ENCODE measurements at places on chromosomes 12 and 14.

GRCh38 chr12:7634561-7634960, 31.1 kb downstream of the APOBEC1 start:
- no peak for DNase-seq

DNA sequence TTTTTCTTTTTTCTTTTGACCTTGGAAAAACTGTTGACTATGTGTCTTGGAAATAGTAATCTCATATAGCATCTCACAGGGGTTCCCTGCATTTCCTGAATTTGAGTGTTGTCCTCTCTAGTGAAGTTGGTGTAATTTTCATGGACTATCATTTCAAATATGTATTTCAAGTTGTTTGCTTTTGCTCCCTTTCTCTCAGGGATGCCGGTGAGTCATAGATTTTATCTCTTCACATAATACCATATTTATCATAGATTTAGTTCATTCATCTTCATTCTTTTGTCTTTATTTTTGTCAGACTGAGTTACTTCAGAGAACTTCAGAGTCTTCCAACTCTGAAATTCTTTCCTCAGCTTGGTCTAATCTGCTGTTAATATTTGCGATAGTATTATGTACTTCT, 1320.6 kb downstream of the LRFN5 start:
- no peak for DNase-seq

DNA sequence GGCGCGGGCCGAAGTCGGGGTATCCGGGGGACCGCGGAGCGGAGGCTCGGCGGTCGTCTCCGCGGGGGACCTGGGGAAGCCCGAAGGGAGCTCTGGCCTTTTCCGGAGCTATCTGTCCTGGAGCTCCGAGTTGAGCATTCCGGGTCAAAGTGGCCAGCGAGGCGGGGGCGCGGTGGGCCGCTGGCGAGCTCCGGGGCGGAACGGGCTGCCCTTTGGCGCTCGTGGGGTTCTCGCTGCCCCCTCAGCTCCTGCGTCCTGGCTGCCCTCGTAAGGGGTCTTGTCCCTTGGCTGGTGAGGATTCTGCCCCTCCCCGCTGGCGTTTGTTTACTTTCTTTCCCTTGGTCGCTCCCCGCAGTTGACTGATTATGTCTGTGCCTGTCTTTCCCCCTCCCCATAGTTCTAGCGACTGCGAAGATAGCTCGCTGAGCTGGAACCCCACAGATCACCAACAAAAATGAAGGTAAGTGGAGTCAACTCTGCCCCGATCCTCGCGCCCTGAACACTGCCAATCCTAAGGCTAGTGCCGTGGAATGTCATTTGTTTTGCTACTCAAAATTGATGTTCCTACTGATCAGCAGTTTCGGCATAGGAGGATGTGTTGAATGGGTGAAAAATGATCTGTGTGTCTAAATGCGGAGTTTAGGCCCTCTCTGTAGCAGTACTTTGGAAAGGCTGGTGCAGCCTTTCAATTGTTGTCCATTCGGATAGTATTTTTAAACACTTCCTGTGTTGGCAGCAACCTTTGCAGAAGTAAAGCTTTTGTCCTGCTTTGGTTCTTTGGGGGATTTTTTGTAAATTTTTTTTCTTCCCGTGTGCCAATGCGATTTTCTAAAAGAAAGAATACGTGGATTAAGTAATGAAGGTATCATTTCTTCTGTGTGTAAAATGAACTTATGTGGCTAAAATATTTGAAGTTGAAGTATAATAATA, 1.3 kb downstream of the ARID4A start:
- no peak for DNase-seq

DNA sequence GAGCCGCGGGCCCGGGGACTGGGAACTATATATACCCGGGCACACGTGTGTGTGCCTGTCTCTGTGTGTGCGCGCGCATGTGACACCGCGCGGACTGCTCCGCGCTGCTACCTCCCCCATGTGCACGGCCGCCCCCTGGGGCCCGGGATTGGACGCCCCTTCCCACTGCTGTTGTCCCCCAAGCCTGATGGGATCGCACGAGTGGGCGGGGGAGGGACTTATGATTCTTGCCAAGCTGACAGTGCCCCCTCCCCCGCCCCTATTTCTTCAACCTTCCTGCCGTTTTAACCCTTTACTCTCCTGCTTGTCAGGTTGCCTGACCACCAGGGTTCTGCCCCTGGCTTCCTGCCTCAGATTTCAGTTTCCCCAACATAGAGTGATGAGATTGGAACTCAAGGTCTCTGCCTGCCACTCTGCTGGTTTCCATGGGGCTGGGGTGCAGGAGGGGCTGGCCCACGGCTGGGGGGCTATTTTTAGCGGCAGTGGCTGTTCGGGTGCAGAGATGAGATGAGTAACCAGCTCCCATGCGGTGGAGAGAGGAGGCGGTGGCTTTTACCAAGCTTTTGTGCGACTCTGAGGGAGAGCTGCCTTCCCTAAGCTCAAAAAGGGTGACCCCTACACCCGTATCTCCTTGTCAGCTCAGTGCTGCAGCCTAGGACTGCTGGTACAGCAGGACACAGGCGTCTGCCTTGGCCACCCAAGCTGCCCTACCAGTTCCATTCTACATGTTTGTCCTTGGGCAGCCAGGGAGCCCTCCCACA, at the start of gene DDN:
Gene DDN, minus strand, starts transcription at position 5 of the 761 bp plus-strand sequence. CDS start 88 bp downstream, outside the sequence.
- peak; percentile 41 for DNase-seq

- DNase-seq: no peak
Observed at GRCh38 chr14:88255798-88256197, 67.3 kb downstream of the KCNK10 start.

DNA sequence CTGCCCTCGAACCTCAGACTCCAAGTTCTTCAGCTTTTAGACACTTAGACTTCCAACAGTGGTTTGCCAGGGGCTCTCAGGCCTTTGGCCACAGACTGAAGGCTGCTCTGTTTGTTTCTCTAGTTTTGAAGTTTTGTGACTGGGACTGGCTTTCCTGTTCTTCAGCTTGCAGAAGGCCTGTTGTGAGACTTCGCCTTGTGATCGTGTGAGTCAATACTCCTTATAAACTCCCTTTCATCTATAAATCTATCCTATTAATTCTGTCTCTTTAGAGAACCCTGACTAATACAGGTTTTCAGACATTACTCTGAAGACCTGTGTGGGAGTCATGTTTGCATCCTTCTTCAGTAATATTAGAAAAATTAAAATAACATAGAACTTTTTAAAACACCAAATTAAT, 289.1 kb downstream of the RMST start:
- no peak for DNase-seq
